Fibroblast of villous mesenchyme (primary cell): ENCODE measurements at places on chromosomes 2 and 18. TPM values are rescaled to one million over a fixed set of nuclear protein-coding genes. Genes with fewer than 3 reads are reported as not detected.

The DYSF gene
- 3.5 and 4.2 TPM in 2 replicates for total RNA-seq

The PSD4 gene
- total RNA-seq: 2.9 and 4.7 TPM in 2 replicates

The ALK gene
- total RNA-seq: not detected in 2 replicates

The FBXO48 gene
- total RNA-seq: 0.32 and 0.86 TPM in 2 replicates

The LIMS4 gene
- total RNA-seq: 27.2 and 37.7 TPM in 2 replicates

The SAG gene
- not detected in 2 replicates for total RNA-seq

The ZC3H15 gene
- total RNA-seq: 59.9 and 84.2 TPM in 2 replicates

The HK2 gene
- total RNA-seq: 15.1 and 31.2 TPM in 2 replicates

The ROCK2 gene
- total RNA-seq: 45.1 and 54.0 TPM in 2 replicates

The ADAM23 gene
- 7.7 and 9.5 TPM in 2 replicates for total RNA-seq

The SIX3 gene
- total RNA-seq: not detected in 2 replicates

The CYP27C1 gene
- total RNA-seq: under 0.01 TPM in 2 replicates

The DDX1 gene
- 87.3 and 120 TPM in 2 replicates for total RNA-seq

The MDH1B gene
- 0.64 and 1.3 TPM in 2 replicates for total RNA-seq

The CHRND gene
- not detected in 2 replicates for total RNA-seq

The PSMA8 gene
- total RNA-seq: not detected in 2 replicates
